NCI-H1694 treated with DMSO at 0.1 percent for 48 hours (cell line): ENCODE measurements at places on chromosomes 2 and 18.

DNA sequence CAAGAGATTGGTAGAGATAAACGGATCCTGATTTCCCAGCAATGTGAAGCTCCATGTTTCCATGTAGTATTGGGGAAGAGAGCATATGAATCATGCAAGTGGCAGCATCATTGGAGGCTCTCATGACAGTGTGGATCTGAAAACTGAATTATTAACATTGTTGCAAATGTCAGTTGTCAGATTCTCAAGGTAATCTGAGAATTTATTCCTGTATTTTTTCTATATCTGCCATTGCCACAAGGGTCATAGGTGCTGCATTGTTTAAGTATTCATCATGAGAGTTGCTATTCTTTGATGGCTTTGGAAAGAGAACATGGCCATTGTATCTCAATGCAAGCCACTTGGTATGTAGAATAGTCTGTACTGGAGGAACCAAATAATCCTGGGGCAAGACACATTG lies 1217.0 kb upstream of the ZEB2 start:
- DNase-seq, result no peak

DNA sequence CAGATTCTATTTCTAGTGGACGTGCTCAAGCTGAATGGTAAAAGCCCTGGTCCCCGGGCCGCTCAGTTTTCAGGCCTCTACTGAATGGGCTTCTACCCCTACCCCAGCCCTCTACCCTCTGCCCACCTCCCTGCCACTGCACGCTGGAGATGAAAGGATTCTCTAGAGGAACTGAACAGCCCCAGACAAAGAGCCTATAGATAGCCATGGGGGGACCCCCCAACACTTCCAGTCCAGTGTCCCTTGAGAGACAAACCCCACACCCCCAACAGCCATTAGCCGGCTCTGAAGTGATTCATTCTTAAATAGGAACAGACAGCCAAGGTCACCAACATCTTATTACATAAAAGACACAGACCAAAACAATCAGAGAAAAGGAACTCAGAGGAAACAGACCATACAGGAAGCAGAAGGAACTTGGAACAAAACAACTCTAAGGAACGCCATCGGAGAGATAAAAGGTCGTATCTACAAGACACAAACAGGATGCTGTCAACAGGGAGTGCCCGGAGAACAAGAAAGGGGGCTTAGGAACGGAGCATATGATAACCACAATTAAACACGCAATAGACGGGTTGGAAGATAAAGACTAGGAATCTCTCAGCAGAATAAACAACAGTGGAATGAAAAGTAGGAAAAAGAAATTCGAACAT lies 23.5 kb downstream of the TMEM37 start:
- DNase-seq, result no peak

- DNase-seq, result no peak
Observed at GRCh38 chr2:171034315-171034714, 105.3 kb downstream of the GORASP2 start.

- DNase-seq, result no peak
Observed at GRCh38 chr18:32308493-32309120, 118.8 kb downstream of the MEP1B start.

DNA sequence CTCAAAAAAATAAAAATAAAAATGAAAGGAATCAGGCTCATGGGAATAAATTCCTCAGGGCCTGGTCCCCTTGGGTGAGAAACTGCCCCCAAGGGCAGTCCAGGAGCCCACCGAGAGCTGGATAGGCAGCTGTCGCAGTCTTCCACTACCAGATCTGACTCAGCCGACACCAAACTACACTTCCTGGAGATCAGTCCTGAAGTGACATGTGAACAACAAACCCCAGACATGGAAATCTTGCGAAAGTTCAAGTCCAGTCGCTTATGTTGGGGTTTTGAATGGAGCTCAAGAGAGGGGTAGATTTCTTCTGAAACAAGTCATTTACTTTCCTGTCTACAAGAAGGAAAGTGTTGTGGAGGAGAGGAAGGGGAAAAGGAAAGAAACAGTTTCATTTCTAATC lies 12.9 kb downstream of the ADCY3 start:
- DNase-seq, result no peak

GRCh38 chr2:66555091-66555490 lies 120.2 kb downstream of the MEIS1 start:
- DNase-seq, result no peak

DNA sequence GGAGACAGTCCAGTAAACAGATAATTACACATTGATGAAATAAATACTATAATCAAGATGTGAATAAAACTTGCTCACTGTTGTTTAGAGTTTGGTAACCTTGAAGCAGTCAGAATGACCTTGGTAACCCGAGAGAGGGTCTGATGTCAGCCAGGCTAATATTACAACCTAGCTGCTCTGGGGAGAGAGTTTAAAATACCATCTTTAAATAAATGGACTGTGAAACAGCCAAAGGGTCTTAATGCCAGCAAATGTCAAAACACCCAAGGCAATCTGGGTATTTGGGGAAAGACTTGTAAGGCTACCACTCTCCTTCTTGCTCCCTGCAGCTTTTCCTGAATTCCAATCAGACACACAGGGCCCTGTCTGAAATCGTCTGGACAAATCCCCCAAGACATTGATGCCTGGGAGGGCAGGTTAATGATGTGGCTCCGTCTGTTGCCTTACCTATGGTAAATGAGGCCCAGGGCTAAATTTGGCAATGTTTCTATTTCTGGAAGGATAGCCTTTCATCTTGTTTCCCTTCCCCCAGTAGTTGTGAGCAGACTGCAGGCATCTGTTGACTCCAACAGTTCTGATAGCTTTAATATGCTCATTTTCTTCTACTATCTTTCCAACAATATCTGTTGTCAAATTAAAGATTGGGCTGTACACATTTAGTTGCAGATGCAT lies 43.0 kb upstream of the ITGB6 start:
- DNase-seq, result no peak

- no peak for DNase-seq
Observed at GRCh38 chr18:45164551-45164950, 450.7 kb upstream of the SLC14A2 start.

GRCh38 chr18:32595832-32596231 lies 125.2 kb upstream of the GAREM1 start:
- DNase-seq, result no peak

GRCh38 chr2:220871909-220872308 lies 700.2 kb downstream of the EPHA4 start:
- DNase-seq, result no peak

DNA sequence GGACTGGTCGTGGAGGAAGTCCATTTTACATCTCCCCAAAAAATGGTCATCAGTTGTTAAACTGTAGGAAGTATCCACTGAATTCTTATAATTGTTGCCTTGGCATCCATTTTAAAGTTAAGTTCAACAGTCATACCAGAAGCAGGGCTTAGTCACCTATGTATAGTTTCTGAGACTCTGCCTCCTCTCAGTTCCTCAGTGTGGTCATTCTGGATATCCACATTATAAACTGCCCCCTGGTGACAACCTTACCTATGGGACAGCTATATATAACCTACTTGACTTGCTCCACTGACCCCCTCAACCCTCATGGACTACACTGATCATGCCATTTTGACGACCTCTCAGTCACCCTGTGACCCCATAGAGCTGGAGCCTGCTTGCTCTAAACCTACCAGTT lies 617.0 kb downstream of the LRP1B start:
- no peak for DNase-seq

GRCh38 chr2:9169349-9170107 lies 37.1 kb upstream of the ASAP2 start:
- DNase-seq, result no peak

DNA sequence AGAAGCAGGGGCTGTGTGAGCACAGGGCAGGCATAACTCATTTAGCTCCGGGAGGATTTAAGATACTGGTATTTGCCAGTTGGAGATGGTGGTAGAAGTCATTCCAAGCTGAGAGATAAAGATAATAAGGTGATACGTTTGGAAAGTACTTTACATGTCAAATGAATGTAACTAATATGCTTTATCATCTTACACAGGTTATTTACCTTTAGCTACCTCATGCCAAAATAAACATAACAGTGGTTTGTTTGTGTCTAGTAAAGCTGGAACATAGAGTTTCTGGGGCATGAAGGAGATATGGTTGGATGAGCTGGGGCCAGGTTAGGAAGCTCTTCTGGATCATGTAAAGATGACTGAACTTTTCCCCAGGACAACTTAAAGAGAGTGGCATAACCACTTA lies 126.9 kb upstream of the PIK3C3 start:
- DNase-seq, result no peak

DNA sequence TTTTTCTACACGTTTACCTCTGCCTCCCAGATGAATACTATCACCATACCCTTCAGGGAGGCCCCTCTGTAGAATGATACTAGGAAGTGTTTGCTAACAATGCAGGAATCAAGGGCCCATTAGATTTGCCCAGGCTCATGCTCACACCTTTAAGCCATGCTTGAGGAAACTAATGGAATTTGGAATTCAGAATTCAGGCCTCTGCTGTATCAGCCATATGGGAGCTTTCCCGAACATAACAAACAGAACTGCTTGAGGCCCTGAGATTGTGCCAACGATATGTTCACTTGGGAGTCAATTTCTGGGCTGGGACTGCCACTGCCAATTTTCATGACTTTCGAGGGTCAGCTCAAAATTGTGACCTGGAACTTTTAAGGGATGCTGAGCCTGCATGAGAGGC lies 282.5 kb downstream of the CLIP4 start:
- peak; percentile 45 for DNase-seq

GRCh38 chr2:57878171-57878865 lies 168.3 kb upstream of the VRK2 start:
- peak; percentile 86 for DNase-seq

DNA sequence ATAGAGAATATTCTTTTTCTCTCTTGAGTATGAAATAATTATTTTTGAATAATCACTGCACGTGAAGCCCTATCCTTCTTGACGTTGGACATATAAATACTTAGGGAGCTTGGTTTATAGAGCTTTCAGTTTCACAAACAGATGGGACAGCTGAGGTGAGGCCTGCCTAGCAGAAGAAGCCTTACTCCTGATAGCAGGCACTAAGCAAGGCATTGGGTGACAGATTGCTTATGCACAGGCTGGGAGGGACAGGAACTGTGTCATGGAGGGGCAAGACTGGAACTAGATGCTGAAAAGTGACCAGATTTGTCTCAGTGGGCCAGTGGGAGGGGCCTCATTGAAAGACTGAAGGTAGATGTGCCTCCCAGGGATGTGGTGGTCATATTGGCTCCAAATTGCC lies 220.8 kb downstream of the NEDD4L start:
- no peak for DNase-seq

DNA sequence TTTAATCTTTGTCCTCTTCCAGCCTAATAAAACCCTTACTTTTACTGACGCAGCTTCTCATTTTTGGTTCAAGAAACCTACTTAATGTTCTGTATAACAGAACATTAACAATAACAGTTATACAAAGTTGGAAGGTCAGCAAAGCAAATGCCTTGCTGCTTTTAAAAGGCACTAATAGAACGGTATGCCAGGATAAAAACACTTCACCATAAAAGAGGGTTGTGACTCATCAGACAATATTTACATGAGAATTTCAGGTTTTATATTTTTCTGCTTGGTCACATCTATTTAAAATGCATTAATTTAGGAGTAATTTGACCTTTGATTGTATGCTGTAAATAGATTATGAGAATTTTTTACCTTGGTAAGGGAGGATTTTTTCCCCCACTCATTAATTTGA lies 3.0 kb downstream of the KLHL41 start:
- DNase-seq, result no peak

DNA sequence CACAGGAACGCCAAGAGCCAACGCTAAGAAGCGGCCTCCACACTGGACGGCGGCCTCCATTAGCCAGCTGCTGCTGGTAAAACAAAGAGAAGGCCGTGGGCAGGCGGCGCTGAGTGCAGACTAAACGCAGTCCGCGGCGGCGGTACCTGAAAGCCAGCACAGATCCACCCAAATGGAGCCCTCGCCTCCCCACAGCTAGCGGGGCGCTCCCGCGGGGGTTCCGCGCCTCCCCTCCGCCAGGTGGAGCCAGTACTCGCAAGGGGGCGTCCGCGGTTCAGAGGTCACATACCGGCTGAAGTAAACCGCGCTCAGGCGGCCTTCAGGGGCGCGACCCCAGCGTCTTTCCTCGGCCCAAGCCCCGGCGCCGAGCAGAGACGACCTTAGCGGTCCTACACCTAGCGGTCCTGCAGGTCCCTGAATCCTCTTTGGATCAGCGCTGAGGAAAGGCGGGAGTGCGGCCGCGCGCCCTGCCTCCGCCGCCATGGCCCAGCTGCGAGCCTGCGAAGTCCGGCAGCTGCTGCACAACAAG lies 293.1 kb upstream of the ERBB4 start:
- DNase-seq, result no peak

- no peak for DNase-seq
Observed at GRCh38 chr2:96546321-96546720, 9.8 kb downstream of the ARID5A start.

GRCh38 chr2:39780825-39781600 lies 2.0 kb upstream of the THUMPD2 start:
- no peak for DNase-seq

- no peak for DNase-seq
Observed at GRCh38 chr2:182625814-182626213, 90.2 kb upstream of the DNAJC10 start.
